ENCODE measurements at places on chromosomes 3 and 15.

- no peak for DNase-seq
Measured at GRCh38 chr3:187758318-187758955, 13.2 kb upstream of the BCL6 start.

GRCh38 chr3:9793161-9793781 lies 389 bp downstream of the ARPC4 start:
- DNase-seq: no peak

DNA sequence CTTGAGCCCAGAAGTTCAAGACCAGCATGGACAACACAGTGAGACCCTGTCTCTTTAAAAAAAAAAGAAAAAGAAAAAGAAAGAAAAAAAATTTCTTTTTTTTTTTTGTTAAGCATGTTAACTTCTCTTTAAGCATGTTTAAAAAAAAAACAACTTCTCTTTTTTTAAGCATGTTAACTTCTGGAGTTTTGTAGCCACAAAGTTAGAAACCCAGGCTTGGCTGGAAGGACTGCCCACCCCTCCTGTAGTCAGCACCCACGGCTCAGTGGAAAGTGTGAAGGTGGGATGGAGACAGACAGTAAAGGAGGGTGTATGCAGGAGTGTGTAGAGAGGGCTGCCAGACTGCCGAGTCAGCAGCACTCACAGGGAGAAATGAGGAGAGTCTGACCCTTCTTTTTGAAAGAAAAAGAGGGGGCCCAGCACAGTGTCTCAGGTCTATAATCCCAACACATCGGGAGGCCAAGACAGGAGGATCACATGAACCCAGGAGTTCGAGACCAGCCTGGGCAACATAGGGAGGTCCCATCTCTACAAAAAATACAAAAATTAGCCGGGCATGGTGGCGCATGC lies 33.2 kb downstream of the GOLGA8S start:
- DNase-seq: no peak

DNA sequence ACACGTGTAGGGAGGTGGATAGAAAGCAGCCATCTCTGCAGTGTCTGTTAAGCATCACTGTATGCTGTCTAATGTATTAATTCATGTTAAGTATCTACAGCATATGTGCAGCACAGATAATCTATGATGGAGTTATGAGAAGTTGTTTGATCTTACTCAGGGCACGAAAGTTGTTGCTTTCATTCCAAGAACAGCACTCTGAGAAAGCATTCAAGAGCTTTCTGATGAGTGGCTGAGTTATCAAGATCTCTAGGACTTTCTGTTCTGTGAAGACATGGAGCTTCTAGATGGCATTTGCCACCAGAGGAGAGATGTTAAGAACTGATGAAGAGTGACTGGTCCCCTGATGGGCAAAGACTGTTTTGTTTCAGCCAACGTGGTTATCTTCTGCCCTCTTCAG lies 22.6 kb upstream of the TPRG1 start:
- DNase-seq: no peak

DNA sequence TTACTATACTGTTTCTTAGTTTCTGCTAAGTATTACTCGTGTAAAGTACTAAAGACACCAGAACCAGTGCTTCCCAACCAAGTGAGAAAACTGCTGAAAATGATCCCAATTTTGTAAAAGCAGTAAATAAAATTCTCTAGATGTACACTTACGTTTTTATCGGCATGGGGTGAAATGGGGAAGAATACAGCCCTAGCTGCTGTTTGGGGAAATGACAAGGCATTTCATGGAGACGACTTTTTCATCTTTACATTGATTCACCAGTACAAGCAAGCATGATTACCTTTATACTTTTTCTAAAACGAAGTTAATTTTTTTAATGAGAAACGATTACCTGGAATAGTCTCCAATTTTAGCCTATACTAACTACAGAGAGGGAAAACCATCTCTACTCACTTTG lies 1.4 kb downstream of the PSMD6 start:
- no peak for DNase-seq
